NCI-H2107 (cell line): ENCODE measurements at places on chromosomes 1 and 21.
A peak's percentile ranks its signal among the peaks of the same experiment; 100 is the strongest.

DNA sequence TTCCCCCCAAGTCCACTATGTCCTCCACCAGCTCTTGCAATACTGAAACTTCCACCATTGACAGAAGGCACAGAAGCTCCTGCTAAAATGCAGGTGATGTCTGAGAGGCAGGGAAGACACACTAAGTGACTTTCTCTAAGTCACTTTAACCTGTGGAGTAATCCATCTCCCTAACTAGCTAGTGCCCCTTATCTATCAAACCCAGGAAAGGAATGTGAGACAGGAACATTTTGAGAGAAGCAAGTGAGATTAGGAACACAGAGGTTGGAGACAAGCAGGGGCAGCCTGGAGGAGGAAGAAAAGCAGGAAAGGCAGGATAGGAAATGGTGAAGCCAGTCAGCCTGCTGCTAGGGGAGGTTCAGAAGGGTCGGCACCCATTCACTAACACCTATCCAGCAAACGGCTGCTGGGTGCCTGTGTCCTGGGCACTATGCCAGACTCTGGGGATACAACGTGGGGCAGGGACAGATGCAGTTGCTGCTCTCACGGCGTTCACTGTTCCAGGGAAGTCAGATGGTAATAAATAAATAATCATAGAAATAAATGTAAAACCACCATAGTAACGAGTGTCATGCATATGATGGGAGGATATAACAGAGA is 7.0 kb downstream of the GPA33 start:
- DNase-seq: no peak

DNA sequence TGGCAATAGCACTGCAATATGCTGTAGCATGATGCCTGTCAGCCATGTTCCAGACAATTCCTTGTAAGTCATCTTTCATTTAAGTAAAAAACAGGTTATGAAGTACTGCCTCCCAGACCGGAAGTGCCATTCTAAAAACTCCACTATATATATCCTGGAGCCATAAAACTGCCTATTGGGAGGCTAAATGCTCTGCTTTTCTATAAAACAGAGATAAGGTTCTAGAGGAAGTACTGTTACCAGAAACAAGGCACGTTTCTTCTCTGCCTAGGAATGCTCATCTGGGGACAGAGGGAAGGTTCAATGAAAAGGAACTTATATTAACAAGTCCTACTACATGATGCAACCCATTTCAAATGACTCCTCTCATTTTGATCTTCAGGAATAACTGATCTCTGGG is 66.8 kb downstream of the GPR137B start:
- no peak for DNase-seq

DNA sequence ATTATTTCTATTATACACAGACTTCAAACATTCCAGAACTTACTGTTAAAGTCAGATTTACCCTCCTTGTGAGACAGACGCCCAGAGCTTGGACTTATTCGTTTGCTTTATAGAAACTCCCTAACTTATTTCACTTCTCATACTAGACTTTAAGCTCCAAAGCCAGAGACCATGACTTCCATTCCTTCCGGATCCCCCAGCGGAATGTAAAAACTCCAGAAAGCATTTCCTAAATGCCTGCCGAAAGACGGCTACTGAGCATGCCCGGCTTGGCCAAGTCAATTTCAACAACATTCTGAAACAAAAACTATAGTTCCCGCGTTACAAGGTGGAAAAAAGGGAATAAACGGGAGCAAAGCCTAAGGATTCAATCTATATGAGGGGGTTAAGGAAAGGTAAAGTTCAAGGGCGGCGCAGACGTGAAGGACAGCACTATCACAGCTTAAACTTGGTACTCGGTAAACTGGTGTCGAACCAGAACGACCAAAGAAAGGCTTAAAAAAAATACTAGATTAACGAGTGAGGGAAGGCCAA is 1.1 kb downstream of the USP48 start:
- no peak for DNase-seq

DNA sequence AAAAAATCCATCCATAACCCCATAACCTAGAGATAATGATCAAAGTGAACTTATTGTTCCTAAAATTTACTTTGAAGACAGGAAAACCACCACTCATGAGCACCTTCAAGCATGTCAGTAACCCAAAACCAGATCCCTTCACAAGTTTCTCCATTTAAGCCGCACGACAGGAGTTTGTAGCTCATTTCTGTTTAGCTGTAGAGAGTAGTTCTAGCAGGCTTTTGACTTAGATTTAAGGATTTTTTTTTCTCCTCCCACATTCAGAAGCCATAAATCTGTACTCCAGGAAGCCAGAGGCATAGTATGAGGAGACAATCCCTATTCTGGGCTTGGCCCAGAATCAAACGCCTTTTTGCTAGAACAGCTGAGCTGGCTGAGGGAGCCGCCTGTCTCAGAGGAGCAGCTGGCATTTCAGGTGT is 25.6 kb downstream of the TOMM20 start:
- no peak for DNase-seq

GRCh38 chr1:63506782-63507181 is 16.2 kb downstream of the ITGB3BP start:
- DNase-seq: no peak

DNA sequence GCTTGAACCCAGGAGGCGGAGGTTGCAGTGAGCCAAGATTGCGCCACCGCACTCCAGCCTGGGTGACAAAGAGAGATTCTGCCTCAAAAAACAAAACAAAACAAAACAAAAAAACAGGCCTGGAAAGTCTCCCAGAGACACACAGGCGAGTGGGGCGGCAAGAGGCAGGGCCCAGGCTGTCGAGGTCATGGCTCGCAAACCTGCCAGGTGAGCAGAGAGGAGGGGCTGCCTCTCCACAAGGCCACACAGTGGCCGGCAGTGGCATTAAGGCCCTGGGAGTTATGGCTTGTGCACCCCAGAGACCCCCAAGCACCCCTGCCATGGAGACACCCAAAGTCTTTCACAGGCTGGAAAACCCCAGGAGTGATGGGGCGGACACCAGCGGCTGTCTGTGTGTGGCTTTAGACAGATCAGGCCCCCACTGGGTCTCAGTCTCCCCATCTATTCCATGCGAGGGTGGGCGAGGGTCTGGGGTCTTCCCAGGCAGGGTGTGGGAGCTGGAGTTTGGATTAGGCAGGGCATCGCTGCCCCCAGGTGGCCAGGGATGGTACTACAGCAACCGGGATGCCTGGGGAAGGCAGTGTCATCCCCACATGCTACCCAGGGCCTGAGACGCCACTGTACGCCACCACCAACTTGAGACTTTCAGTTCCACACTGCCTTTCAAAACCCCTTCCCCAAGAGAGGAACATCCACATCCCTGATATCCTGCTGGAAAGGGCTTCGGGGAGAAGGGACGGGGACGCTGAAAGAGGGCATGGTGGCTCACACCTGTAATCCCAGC is 7.3 kb upstream of the CTRC start:
- DNase-seq: no peak

GRCh38 chr1:63843010-63843409 is 69.2 kb downstream of the ROR1 start:
- DNase-seq: no peak

GRCh38 chr1:238485057-238485911 is 594.6 kb upstream of the ZP4 start:
- DNase-seq: no peak

DNA sequence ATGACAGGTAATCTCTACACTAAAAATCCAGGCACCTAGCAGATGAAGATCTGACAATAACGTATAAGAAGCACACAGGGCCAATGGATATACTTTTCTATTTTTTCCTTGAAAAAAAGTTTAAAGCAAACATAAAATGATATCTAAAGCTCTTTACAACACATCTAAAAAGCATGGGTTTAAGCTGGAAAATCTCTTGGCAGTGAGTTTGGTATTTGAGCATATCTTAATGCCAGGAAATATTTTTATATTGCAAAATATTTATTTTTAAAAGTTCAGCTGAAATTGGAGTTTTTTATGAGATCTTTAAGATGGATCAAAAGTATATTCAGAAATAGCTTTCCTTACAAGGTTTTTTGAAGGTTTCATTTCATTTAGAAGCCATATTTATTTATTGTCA is 40.5 kb downstream of the SLC5A9 start:
- no peak for DNase-seq

GRCh38 chr21:18153063-18153462 is 91.6 kb upstream of the CHODL start:
- DNase-seq: no peak

GRCh38 chr1:47487850-47488450 is 50.1 kb downstream of the FOXD2 start:
- no peak for DNase-seq

GRCh38 chr1:216814576-216815259 is 91.5 kb upstream of the ESRRG start:
- DNase-seq: no peak

DNA sequence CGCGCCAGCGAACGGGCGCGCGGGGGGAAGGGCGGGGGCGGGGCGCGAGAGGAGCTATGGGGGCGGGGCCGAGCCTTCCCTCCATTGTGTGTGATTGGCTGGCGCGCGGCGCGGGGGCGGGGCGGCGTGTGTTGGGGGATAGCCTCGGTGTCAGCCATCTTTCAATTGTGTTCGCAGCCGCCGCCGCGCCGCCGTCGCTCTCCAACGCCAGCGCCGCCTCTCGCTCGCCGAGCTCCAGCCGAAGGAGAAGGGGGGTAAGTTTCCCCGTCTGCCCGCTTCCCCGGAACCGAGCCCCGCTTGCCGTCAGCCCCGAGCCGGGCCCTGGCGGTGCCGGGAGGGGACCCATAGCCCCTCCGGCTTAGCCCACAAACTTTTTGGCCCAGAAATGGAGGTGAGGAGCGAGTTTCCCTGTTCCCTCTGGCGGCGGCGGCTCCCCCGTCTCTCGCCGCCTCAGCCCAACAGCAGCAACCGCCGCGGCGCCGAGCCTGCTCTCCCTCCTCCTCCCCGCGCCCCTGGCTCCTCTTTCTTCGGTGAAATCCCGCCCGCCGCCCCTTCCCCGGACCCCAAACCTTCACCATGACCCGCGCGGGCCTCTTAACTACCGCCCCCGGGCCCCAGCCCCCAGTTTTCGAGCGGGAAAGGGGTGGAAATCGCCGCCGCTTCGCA is at the start of gene H3-3A:
TSS of gene H3-3A (plus strand) at position 159 of the 666 bp plus-strand sequence. CDS start 1,636 bp downstream, outside the sequence.
- peak; percentile 98 for DNase-seq

DNA sequence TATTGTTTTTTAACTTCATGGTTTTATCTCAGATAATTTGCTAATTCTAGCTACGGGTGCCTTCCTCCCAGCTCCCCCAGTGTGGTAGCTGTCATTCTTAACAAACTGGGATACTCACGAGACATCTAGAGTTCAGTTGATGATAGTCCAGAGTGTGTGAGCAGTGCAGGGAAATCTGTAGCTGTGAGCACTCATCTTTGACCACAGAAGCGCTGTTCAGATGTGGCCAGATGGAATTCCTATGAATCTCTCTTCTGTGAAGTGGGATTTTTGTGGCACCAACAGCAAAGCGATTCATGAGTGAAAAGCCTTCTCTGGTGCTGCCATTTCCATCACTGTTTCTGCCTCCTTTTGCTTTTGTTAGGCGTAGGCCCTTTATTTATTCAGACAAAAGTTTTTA is 125.1 kb downstream of the NFIA start:
- no peak for DNase-seq

DNA sequence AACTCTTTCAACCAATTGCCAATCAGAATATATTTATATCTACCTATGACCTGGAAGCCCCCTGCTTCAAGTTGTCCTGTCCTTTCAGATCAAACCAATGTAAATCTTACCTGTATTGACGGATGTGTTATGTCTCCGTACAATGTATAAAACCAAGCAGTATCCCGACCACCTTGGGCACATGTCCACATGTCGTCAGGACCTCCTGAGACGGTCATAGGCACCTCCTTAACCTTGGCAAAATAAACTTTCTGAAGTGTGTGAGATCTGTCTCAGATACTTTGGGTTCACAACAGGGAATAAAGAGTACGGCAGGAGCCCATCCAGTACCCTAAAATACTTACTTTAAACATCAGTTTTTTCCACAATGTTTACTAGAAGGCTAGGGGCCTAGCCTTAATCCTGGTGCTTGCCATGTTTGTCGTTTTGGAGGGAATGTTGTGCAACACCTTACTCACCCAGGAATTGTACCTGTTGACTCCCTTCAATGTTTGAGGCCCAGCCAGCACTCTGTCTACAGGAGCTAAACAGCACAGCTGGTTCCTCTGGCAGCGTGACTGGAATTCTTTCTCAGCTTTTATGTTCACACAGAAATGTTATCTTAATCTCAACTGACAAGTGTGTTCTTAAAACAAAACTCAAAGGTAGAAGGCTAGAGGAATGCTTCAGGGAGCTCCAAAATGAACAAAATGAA is 90.8 kb upstream of the USP25 start:
- DNase-seq: no peak

- DNase-seq: no peak
These were observed 25.7 kb downstream of the GPR161 start for GRCh38 chr1:168110896-168111545.

DNA sequence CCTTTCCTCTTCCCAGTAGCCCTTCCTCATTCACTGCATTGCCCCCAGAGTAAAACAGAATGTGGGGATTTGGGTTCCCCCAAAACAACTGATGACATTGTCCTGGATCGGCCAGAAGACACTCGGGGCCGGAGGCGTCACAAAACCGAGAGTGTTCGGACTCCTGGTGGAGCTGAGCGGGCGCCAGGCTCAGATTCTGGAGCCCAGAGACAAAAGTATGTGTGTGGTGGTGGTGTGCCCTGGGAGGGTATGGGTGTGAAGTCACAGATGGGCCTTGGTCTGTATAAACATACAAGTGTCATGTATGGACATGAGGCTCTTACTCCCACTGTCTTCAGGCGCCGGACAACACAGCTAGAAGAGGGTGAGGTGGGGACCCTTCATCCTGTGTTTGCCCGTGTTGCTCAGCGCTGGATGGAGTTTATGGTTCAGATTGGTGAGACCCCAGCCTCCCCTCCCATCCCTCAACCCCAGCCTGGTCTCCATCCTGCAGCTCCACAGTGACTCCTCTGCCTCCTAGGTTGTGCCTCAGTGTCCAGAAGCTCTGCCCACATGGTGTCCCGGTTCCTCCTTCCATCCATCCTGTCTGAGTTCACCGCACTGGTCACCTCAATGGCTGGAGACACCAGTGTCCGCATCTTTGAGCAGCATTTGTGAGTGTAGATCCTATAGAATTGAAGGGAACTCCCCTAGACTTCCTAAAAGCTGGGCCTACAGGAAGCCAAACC is 12.4 kb downstream of the HYI start:
- no peak for DNase-seq

DNA sequence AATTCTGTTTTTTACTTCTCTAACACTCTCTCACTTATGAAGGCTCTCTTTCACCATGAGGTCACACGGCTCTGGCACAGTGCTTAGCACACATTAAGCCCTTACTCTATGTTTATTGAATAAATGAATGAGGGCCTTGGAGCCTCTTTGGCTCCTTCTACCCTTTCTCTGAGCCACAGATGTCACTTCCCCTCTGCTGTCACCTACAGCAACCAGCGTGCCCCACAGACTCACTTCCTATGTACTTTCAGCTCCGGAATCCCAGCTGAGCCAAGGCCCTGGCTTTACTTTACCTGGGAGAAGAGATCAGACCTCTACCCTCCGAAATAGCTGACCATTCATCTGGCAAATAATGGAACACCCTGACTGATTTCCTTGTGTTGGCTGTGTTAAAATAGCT is 53.7 kb upstream of the HMCN1 start:
- no peak for DNase-seq

DNA sequence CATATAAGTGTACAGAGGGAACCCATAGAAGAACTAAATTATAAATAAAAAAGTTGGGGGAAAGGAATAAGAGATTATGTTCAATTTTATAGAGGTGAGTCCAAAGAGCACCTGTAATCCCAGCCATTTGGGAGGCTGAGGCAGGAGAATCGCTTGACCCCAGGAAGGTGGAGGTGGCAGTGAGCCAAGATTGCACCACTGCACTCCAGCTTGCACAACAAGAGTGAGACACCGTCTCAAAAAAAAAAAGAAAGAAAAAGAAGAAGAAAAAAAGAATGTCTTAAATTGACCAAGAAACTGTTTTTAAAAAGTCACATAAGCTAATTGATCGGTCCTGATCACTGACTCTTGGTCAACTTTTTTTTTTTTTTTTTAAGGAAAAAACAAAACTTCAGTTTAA is 19.1 kb upstream of the ATF3 start:
- DNase-seq: no peak
